ENCODE measurements at places on chromosomes 1 and 21. TPM values are rescaled to one million over a fixed set of nuclear protein-coding genes. Genes with fewer than 3 reads are reported as not detected.

DNA sequence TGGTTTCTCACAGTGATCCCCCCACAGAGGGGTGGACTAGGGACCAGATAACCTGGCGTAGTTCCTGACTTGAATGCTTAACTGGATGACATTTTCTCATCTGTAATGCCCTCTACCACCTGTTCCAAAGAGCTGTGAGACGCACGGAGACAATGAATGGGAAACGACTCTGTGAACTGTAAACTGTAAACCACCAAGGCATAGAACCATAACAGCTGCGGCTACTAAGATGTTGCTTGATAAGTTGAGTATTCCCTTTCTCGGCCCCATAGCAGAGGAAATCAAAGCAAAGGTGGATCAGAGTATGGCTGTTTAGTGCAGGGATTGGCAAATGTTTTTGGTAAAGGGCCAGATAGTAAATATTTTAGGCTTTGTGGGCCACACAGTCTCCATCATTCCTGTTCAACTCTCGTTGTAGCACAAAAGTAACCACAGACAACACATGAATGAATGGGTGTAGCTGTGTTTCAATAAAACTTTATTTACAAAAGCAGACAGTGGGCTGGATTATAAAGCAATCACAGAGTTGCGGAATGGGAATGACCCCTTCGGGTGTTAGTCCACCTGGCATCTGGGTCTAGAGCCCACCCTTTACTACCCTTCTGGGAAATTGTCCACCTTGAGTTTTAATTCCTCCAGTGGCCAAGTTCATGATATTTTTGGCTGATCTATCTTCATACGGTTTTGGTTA is 315.2 kb downstream of the RPS6KC1 start:
- DNase-seq, result no peak

- no peak for DNase-seq
These were observed 5.9 kb upstream of the MROH9 start for GRCh38 chr1:170929412-170929834.

DNA sequence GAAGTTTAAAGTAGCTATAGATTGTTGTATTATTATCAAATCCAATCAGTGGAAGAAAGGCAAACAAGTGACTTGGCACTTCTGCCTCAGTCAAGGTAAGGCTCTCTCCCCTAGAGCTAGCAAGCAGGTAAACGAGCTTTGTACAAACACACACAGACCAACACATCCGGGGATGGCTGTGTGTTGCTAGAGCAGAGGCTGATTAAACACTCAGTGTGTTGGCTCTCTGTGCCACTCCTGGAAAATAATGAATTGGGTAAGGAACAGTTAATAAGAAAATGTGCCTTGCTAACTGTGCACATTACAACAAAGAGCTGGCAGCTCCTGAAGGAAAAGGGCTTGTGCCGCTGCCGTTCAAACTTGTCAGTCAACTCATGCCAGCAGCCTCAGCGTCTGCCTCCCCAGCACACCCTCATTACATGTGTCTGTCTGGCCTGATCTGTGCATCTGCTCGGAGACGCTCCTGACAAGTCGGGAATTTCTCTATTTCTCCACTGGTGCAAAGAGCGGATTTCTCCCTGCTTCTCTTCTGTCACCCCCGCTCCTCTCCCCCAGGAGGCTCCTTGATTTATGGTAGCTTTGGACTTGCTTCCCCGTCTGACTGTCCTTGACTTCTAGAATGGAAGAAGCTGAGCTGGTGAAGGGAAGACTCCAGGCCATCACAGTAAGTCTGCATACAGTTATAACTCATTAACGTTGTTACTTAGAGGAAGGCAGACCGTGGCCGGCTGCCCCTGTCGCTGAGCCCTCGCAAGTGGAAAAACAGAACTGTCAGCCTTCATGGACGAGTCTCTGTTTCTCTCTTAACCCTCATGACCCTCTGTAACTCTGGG is at the start of gene PALMD:
Gene PALMD, plus strand, starts transcription at position 415 of the 833 bp plus-strand sequence. Its CDS starts 205 bp downstream, at position 620.
- DNase-seq, result no peak

DNA sequence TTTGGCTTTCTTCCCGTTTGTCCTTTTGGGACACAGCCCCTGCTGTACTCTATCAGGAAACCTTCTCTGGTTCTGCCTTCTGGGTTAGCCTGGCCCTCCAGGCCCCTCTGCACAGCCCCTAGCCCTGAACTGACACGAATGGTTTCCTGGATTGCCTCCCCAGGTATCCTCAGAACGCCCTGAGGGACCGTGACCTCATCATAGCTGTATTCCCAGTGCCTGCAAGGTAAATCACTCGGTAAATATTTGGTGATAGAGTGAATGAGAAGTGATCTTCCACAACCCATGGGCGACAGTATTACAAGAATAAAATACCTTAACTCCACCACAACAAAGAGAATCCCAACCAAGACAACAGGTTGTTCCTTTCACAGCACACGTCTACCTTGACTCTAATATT is 637.2 kb downstream of the SMYD3 start:
- no peak for DNase-seq

DNA sequence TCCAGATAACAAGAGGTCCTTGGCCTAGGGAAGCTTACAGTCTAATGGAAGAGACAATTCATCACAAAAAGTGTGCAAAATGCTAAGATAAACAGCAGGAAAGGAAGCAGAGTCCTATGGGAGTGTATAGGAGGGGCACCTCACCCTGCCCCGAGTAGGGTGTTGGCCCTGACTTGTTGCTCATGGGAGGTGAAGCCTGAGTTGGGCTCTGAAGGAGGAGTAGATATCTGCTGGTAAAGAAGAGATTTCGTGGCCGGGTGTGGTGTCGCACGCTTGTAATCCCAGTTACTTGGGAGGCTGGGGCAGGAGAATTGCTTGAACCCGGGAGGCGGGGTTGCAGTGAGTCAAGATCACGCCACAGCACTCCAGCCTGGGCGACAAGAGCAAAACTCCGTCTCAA is 18.6 kb upstream of the GPR37L1 start:
- DNase-seq, result no peak

- no peak for DNase-seq
These were observed 1.3 kb upstream of the PBXIP1 start for GRCh38 chr1:154957091-154957657.

The TNFRSF18 gene
- 4.6 TPM for total RNA-seq

- no peak for DNase-seq
These were observed 97.2 kb downstream of the LHX9 start for GRCh38 chr1:198014355-198014754.

GRCh38 chr1:75135573-75136194 is 1.5 kb downstream of the LHX8 start:
- DNase-seq, result no peak

The KIAA0040 gene
- 9.6 TPM for total RNA-seq

- no peak for DNase-seq
These were observed 1.4 kb downstream of the CASQ1 start for GRCh38 chr1:160191756-160192155.

The MTARC2 gene
- not detected for total RNA-seq

The TFF3 gene
- not detected for total RNA-seq

DNA sequence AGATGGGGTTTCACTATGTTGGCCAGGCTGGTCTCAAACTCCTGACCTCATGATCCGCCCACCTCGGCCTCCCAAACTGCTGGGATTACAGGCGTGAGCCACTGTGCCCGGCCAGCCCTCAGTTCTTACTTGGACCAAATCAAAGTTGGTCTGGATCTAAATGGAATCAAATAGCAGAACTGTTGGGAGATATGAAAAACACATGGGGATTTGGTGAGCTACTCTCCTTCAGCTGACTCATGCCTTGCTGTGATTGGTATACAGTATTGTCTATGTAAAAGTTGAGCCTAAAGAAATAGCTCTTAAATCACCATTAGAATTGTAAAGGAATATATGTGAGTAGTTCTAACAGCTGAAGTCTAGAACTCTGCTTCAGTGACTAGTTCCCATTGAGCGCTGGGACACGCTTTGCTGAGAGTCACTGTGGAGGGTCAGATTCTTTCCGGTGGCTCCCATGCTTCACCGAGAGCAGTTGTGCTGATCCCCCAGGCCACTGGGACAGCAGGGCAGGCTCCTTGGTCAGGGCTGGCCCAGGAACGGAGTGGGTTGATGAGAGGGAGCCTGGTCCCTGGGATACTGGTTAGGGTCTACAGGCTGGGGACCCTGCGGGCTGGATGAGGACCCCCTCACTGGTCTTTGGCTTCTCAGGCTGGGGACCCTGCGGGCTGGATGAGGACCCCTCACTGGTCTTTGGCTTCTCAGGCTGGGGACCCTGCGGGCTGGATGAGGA is 14.0 kb downstream of the PKNOX1 start:
- no peak for DNase-seq

DNA sequence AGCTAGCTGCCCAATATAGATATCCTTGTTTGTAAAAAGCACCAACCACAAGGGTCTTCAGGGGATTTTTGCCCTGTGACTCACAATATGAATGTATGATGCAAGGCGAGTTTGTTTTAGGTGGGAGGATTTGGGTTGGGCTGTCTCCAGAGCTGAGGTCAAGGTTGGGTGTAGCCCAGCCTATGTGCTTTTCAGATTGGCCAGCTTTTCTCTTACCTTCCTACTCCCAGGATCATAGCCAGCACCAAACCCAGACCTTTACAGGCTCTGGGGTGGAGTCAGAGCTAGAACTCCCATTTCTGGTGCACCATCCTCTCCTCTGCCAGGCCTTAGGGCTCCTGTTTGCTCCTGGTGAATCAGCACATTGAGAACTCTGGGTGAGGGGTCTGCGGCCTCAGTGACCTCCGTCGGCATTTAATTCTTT is 55.6 kb upstream of the GCLM start:
- DNase-seq, result no peak

GRCh38 chr1:100575406-100575805 is 37.5 kb downstream of the GPR88 start:
- DNase-seq, result no peak

DNA sequence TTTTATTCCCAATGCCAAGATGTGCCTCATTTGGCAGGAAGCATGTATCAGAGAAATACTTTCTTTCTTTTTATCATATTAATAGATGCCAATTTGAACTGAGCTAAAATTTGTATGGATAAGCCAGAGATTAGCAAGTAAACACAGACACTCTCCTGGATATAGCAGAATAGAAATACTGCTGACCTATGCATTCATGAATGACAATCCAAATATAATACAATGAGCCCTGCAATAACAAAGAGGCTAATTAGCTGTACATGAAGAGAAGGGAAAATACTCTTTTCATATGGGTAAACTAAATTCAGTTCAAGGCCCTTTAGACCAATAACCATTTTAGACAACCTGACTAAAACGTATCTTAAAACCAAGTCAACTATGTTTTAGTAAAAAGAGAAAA is 388.1 kb upstream of the NR5A2 start:
- no peak for DNase-seq

- no peak for DNase-seq
These were observed 43.3 kb downstream of the PAX7 start for GRCh38 chr1:18673976-18674375.

- no peak for DNase-seq
These were observed 736 bp upstream of the BARHL2 start for GRCh38 chr1:90717665-90718410.

The OR2T11 gene
- total RNA-seq, result not detected

- no peak for DNase-seq
These were observed 10.9 kb downstream of the NRDC start for GRCh38 chr1:51867479-51868232.

- DNase-seq, result no peak
These were observed 29.3 kb downstream of the TNNT2 start for GRCh38 chr1:201348211-201348566.

The SYT11 gene
- 8.6 TPM for total RNA-seq

The TRAF3IP3 gene
- 209 TPM for total RNA-seq

GRCh38 chr1:214707306-214708087 is 104.5 kb downstream of the CENPF start:
- DNase-seq, result no peak

DNA sequence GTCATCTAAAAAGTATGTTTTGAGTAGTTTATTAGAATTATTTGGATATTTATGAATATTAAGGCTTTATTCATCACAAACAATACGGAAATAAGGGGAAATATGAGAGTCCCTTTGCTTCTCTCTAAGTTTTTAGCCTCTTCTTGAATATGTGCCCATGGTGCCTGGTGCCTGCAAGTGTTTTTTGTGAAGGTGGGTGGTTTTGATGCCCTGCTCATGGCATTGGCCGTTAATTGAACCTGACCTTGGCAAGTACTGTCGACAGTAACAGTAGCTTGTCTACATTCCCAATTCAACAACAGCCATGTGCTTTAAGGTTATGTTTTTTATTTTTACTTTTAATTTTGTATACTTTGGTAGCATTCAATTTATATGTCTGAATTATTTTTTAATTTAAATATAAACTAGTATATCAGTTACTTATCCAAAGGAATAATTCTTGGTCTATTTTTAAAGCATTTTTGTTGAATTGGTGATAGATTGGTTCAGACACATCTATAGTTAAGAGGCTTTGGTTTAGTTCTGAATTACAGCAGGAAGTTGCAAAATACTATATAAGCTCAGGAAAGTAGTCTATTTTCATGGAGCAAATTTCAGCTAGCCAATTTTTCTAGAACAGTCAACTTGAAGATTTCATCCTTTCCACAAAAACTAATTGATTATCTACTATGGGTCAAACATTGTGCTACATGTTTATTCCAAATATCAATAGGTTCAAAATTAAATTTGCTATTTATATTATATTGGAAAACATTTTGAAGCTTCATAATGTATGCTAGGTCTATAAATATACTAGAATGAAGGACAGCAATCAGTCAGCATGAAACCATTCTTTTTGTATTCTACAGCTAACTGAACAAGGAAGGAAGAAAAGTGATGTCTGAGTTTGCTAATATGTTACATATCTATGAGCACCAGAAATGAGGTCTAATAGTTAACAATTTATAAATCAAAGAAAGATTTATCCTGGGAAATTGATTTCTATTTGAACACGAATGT is 184.4 kb downstream of the MRPL39 start:
- DNase-seq, result no peak

DNA sequence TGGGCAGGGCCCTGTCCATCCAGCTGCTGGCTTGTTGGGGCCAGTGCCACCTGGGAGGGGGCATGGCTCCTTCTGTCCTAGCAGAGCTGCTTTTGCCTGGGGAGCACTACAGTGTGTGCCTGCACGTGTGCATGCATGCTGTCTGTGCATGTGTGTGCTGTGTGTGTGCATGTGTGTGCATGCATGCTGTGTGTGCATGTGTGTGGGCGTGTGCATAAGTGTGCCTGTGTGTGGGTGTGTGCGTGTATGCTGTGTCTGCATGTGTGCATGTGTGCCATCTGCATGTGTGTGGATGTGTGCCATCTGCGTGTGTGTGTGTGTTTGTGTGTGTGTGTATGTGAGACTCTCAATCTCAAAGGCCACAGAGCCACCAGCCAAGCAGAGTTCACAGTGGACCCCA is 8.3 kb upstream of the PRKCZ start:
- DNase-seq, result no peak

GRCh38 chr1:16111771-16112595 is 38.5 kb upstream of the FAM131C start:
- no peak for DNase-seq

DNA sequence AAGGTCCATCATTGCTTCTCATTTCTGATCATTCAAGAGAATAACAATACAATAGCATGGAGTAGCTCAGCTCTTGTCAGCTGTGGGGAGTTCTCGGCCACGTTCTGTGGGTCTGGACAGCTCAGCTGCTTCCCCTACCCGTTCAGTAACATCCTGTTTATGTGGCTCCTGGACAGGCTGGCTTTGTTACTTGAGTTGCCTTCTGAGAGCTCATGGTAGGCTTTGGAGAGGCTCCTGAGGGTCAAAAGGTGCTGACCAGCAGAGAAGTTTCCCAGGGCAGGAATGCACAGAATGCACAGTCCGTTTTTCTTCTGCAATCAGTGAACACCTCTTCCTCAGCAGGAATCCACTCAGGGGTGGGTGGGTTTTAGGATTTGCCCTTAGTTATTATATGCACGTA is 36.0 kb downstream of the KAZN start:
- DNase-seq, result no peak

The VSIG8 gene
- total RNA-seq, result not detected
